Stimulated activated CD8-positive, alpha-beta memory T cell treated with anti-CD3 and anti-CD28 coated beads, Interleukin-7, amount 100 ng/mL, for 1 hour (primary cell): ENCODE measurements at places on chromosomes 4 and X.
A peak's percentile ranks its signal among the peaks of the same experiment; 100 is the strongest.

DNA sequence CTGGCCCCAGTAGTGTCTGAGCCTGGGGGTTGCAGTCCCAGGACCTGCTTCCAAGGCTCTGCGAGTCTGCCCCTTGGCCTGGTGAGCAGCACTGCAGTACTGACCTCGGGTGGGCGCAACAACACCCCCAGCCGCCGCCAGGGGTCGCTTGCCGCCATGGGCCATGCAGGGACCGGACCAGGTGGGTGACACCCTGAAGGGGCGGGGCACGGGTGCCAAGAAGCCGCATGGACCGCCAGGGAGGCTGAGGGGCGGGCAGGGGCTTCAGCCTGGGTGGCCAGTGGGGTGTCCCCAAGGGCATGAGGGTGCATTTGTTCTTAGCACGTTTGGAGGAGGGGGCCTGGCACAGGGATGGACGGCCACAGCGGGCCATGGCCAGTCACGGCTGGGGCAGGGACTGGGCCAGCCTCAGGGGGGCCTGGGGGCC, 25.0 kb downstream of the TACC3 start:
- DNase-seq = peak; percentile 44

DNA sequence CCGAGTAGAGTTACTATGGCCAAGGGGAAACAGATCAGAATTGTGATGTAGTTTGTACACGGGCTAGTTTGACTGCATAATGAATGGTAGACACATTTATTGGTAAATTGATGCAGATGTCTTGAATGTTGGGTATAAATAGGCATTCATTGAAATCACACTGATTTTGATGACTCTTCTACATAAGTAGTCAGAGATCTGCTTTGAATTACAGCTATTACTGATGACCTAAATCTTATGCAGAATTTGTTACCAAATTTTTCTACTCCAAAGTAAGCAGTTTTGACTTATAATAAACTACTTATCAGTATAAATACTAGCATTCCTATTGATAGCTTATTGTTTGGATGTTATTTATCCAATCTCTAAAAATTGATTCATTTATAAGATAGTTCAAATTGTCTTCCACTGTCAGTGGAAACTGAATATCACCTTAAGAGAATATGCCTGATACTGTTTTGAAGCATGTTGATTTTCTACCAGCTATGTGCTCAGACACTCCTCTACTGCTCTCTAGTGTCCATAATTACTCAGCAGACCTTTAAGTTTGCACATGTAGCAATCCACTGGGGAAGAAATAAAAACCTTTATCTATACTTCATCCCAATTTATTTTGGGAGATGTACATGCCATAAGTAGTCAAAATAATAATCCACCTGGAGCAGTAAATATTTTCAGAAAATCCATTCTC, 120.3 kb downstream of the RASL11B start:
- no peak for DNase-seq

GRCh38 chr4:87240341-87240740, 19.9 kb upstream of the KLHL8 start:
- no peak for DNase-seq

DNA sequence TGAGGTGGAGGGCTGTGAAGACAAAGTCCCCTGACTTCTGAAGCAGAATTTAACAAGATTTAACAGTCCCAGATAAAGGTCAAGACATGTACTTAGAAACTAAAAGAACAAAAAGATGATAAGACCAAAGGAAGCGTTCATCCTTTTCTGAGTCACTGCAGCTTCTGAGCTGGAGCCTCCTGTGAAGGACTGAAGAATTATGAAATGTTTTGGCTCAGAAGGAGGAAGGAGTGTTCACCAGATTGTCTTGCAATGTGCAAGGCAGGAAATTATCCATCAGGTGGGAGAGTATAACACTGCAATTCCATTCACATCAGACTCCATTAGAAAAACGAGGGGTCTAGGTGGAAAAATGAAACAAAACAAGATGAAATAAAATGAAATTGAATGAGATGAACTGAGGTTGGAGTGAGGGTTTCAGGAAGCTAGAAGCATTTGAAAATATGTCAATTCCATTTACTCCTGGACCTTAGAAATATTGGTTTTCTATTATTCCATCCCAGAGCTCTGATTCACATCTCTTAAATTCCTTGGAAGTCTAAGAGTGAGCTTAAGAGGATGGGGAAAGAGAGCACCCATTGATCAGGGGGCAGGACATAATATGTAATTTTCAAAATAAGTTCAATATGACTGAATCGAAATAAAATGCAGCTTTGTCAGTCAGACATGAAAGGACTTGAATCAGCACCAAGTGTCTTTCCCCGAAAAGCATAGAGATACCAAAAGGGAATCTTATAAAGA, 186.1 kb upstream of the LNX1 start:
- DNase-seq = no peak

GRCh38 chrX:124940531-124940930, 379.1 kb upstream of the TEX13C start:
- DNase-seq = no peak

- DNase-seq = no peak
These were observed 24.7 kb downstream of the APBB2 start for GRCh38 chr4:41189666-41190065.

- no peak for DNase-seq
These were observed 60.0 kb downstream of the AMMECR1 start for GRCh38 chrX:110257889-110258288.

- DNase-seq = no peak
These were observed 2.4 kb downstream of the RCHY1 start for GRCh38 chr4:75511841-75512240.

- no peak for DNase-seq
These were observed 684.9 kb upstream of the MAGEB2 start for GRCh38 chrX:29530501-29530900.

DNA sequence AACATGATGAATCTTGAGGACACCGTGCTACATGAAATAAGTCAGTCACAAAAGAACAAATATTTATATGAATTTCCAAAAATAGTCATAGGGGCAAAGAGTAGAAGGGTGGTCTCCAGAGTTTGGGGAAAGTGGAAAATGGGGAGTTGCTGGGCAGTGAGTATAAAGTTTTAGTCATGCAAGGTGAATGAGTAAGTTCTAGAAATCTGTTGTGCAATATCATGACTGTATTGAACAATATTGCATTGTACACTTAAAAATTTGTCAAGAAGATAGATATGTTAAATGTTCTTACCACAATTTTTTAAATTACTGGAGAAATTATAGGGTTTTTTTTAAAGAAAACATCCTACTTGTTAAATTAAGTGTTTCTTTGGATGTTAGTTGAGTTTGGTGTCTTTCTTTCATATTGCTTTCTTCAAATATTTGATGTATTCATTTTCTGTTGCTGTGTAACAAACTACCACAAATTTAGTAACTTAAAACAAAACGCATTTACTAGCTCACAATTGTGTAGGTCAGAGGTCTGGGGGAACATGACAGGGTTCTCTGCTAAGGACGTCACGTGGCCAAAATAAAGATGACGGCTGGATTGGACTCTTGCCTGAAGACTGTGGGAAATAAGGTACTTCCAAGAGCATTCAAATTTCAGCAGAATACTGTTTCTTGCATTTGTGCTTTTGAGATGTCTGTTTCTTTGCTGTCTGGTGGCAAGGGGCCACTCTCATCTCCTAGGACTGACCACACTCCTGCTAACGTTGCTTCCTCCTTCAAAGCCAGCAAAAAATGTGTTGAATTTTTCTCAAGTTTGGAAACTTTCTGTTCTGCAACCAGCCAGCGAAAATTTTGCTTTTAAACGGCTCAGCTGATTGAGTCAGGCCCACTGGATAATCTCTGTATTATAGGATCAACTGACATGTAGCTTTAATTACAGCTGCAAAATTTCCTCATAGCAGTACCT, 76.7 kb downstream of the CPEB2 start:
- DNase-seq = no peak
